Left forelimb (tissue), 1 donor: ENCODE measurements at places on chromosomes 2 and 18.

GRCh38 chr2:69608109-69608508, 35.4 kb downstream of the AAK1 start:
- no peak for DNase-seq

DNA sequence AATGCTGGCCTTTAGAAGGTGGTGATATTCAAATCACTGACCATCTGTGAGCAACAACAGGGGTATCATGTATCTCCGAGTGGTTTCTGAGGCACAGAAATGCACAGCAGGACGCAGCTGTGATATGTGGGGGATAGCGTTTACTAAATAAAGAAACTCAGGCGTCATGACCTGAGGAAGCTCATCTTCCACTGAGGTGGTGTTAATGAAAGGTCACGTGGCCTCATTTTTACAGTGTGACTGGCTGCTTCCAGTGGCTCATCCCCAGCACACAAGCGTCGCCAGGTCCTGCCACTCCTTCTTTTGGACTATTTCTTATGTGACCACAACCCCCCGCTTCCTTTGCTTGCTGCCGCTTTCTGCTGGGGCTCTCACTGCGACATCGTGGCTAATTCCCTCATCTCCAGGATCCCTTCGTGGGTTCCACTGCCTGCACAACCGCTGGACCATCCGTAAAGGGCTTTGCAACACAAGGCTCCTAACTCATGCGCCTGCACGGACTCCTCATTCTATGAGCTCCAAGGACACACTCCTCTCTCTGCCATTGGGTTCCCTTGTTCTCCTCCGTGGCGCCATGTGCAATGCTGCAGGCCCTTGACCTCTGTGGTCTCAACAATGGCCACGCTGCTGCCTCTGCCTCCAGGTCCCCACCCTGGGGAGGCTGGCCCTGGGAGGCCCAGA, 109.3 kb downstream of the MBP start:
- DNase-seq = no peak

GRCh38 chr2:57549642-57550102, 496.9 kb upstream of the VRK2 start:
- DNase-seq = no peak

DNA sequence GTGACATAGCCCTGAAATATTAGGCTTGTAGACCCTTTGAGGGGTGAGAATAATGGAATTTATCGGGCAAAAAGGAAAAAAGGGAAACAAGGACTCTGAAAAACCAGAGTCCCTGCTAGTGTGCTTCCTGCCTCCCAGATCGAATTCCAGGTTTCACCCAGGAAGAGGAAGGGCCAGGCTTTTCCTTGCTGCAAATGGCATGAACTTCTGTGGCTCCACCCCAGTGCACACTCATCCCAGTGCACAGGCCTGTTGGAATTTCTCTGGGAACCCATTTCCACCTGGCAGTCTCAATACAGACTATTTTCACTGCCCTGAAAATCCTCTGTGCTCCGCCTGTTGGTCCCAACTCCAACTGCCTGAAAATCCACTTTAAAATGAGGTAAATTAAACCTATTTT, 29.9 kb downstream of the C18orf54 start:
- no peak for DNase-seq

DNA sequence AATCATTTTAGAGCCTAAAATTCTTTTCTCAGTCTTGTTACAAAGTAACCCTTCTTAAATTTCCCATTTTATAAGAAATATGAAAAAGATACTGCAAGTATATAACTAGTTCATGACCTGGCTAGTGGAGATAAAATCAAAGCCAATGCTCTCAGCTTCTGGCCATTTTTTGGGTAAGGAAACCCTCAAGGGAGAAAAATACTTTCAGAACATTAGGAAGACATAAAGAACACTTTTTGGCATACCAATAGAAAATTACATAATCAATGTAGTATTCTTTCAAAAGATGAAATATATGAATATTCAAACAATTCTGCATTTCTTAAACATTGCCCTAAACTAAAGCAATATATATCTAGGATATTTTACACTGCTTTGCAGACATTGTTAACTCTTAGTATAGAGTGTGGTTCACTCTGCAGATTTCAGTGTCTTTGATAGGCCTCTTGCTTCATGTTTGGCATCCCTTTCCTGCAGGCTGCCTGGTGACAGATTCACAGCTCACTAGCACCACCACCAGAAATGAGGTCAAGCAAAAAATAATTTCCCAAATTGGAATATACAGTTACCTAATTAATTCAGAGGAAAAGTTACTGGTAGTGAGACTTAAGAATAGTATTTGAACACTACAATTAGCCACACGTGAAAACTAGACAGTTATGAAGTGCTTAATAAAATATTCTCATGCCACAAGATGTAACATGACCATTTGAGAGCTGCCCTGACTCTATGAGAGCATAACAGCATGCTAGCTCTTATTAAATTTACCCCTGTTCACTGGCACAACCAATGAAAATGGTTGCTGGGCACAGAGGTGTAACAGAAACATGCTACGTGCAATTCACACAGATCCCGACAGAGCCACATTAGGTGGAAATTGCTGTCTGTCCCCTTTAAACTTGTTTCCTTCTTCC, 36.0 kb downstream of the PAIP2B start:
- no peak for DNase-seq

- DNase-seq = no peak
Measured at GRCh38 chr2:8442833-8443486, 238.9 kb upstream of the ID2 start.

- DNase-seq = no peak
Measured at GRCh38 chr2:152385650-152386049, 50.7 kb downstream of the FMNL2 start.

DNA sequence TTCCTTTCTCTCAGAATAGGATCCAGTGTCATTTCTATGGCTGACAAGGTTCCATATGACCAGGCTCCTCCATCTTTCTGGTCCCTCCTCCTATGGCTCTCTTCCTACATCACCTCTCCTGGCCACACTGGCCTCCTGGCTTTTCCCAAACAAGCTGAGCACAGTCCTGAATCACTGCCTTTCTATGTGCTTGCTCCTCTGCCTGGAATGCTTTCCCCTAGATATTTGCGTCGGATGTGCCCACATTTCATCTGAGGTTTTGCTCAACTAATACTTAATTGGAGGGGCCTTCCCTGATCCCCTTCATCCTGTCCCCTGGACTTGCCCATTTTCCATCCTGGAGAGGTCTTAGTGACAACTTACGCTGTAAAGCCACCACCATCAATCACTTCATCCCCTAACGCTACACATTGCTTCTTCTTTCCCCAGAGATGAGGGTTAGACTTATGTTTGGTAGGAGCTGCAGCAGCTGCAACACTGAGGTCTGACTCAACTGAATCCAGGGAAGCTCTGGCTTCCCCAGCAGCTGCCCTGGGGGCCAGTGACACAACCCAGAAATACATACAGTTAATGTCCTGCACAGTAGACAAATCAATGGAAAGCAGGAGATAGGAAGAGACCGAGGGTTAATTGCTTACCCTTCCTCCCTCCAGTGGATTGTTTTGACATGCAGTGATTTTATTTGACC, 42.9 kb downstream of the QPCT start:
- no peak for DNase-seq

DNA sequence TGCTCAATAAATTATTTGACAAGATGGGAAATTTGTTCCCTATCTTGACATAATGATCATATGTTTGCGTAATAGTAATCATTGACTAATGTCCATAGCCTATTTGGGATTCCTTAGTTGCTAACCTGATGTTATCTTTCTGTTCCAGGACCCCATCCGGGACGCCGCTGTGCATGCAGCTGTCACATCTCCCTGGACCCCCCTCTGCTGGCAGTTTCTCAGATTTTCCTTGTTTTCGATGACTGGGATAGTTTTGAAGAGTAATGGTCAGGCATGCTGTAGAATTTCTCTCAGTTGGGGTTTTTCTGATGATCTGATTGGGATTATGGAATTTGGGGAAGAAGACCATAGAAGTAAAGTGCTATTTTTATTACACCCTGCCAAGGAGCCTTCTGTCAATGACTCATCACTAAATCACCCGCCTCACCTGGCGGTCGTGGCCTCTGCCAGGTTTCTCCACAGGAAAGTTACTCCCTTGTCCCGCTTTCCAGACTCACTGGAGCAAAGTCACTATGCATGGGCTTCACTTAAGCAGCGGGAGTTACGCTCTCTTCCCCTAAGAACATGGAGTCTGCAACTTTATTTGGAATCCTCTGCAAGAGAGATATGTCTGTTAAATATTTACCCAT, 19.9 kb upstream of the TMEM18 start:
- no peak for DNase-seq

DNA sequence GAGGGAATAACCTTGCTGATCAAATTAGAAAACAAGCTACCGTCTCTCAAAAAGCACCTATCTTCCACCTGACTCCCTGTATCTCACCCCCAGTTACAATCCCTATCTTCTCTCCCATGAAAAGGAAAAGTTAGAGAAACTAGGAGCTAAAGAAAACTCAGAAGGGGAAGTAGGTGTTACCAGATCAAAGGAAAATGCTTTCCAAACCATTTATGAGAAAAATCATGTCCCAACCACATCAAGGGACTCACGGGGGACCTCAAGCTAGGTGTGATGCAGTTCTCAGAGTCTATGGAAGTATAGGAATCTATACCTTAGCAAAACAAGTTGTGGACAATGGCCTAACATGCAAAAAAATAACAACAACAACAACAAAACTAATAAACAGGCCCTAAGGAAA, 135.5 kb upstream of the RMP24 start:
- DNase-seq = no peak

GRCh38 chr18:74748809-74749208, 151.1 kb downstream of the ZNF407 start:
- no peak for DNase-seq

GRCh38 chr2:240296104-240296406, 139.4 kb upstream of the GPC1 start:
- DNase-seq = peak; percentile 55

- no peak for DNase-seq
Measured at GRCh38 chr2:150280231-150280630, 207.2 kb downstream of the RND3 start.

DNA sequence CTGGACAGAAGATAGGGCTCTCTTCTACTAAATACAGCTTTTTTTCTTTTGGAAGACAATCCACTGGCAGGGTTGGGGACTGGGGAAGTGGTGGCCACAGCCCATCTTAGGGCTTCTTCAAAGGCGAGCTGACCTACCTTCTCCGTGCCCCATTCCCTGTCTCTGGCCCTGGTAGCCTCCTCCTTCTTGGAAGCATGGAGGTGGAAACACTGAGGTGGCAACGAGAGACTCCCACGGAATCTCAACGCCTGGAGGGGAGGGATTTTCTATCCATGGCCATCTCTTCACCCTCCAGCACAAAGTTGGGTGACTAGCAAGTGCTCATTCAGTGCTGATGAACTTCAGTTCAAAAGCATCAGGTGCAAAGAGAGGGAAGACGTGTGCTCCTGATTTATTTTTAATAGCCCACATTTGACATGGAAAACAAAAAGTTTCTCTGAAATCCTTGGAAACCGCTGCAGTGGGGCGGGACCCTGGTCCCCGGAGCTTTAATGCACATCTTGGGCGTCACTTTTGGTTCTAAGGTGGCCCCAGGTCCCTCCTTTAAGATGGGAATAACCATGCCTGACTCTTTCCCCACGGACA, 633 bp upstream of the ARMC9 start:
- DNase-seq = no peak

- DNase-seq = no peak
Measured at GRCh38 chr2:118968042-118968441, 26.0 kb downstream of the MARCO start.

DNA sequence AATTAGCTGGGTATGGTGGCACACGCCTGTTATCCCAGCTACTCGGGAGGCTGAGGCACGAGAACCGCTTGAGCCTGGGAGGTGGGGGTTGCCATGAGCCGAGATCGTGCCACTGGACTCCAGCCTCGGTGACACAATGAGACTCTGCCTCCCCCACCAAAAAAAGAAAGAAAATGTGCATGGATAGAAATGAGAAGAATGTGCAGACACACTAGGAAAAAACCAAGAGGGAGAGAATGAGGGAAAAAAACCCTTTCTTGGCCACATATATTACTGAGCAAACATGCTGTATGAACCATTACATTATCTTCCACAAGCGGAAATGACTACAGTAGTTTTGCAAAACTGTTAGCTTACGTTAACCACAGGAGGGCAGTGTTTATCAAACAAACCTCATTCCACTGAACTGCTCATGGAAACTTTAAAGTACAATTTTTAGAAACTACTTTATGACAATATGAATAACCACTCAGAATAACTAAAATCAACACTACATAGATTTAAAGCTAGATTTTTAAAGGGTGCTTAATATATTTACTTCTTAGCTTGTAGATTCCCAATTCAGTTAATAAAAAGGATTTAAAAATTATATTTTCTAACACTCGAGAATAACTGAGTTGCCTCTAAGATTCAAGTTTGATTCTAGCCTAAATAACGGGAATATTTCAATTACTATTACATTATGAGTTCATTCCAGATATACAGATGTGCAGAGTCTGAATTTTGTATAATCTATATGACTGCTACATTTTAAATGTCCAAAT, 26.4 kb downstream of the ASXL2 start:
- no peak for DNase-seq

DNA sequence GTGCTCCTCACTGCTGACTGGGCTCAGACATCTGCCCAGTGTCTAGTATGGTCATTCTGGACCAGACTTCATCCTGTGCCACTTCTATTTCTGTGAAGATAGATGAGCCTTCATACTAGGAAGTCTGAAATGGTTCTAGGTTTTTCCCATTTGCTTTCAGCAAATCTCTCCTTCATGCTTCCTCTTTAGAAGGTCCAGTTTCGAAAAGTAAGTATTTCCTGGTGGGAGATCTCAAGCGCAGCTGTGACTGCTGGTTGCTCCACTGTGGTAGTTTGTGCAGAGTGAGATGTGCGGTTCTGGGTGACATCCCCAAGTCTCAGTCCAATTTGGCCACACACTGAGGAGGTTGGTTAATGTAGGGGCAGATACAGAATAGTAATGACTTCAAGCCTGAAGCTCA, 14.4 kb downstream of the IL36B start:
- no peak for DNase-seq
